ENCODE measurements at places on chromosomes 12 and 14. TPM values are rescaled to one million over a fixed set of nuclear protein-coding genes. Genes with fewer than 3 reads are reported as not detected.

The RASSF8 gene
- 98.0 TPM for total RNA-seq

The FOXN4 gene
- not detected for total RNA-seq

The KRT71 gene
- total RNA-seq = not detected

The TMEM117 gene
- total RNA-seq = 4.8 TPM

The AKAP3 gene
- 0.85 TPM for total RNA-seq

The ASCL1 gene
- total RNA-seq = not detected

DNA sequence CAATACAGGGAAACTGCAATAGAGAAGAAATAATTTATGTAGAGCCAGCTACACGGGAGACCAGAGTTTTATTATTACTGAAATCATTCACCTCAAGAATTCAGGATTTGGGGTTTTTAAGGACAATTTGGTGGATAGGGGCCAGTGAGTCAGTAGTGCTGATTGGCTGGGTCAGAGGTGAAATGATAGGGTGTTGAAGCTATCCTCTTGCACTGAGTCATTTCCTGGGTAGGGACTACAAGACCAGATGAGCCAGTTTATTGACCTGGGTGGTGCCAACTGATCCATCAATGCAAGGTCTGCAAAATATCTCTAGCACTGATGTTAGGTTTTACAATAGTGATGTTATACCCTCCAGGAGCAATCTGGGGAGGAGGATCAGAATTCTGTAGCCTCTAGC lies 486.3 kb downstream of the LRIG3 start:
- no peak for DNase-seq

DNA sequence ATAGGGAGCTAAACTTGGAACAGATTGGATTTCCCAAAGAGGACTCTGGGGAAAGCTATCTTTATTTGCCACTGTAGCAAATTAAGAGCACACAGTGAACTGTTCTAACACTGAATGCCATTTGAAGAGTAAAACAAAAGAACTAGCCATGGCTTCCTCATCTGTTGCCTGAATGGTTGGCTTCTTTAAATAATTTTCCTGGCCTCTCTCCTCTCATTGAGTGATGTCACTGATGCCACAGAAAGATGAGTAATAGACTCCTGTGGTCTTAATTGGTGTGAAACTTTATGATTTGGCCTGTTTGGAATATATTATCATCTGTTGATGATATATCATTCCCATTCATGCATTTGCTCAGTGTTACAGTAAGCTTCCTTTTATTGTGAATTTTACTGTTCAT lies 42.5 kb downstream of the WDR20 start:
- DNase-seq = peak; percentile 60

DNA sequence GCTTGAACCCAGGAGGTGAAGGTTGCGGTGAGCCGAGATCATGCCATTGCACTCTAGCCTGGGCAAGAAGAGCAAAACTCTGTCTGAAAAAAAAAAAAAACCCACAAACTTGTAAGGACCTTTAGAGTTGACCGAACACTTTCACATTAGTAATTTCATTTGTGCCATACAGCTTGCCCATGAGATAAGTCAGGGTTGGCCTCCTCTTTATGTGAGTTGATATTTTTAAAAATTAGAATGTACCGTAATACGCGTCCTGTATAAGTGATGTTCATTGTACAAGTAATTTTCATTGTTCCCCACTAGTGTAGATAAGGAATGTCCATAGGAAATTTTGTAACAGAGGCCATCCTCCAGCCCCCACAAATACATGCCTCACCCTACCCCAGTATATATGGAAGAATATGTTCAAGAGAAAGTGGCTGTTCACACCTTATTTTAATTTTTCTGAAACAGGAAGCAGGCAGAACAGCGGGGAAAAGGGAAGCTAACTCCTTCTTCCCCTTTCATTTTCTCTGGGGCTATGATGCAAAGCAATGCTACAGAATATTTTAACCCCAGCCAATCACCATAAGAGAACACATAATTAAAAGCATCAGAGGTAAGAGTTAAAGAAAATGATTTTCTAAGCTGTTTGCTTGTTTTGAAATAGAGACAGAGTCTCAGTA lies 31.9 kb upstream of the HIF1A start:
- no peak for DNase-seq

- no peak for DNase-seq
Measured at GRCh38 chr14:54590481-54590880, 23.6 kb downstream of the SAMD4A start.

GRCh38 chr12:27462851-27463250 lies 16.3 kb downstream of the SMCO2 start:
- DNase-seq = peak; percentile 6

- DNase-seq = no peak
Measured at GRCh38 chr14:103118663-103119404, 4.4 kb upstream of the TNFAIP2 start.

GRCh38 chr12:14278294-14278953 lies 87.1 kb upstream of the ATF7IP start:
- DNase-seq = no peak

- DNase-seq = peak; percentile 72
Measured at GRCh38 chr14:53613404-53614253, 343.0 kb downstream of the BMP4 start.

GRCh38 chr12:130706311-130706710 lies 9.8 kb downstream of the RIMBP2 start:
- no peak for DNase-seq

DNA sequence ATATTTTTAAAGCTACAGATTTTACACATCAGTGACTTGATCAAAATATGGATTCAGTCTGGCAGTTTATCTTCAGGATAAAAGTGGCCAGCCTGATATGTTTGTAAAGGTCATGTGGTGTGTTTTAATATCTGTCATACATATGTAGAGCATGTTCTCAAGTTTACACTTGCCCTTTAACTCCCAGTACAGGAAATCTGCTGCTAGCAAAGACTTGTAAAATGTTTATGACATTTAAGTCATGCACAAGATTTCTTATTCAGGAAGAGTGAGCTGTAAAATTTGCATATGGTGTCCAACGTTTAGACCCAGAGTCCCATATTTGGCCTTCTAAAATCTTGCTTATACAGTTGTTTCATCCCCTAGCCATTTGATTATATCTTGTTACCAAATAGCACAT lies 197.5 kb upstream of the FLRT2 start:
- no peak for DNase-seq

GRCh38 chr14:41785696-41786095 lies 179.0 kb downstream of the LRFN5 start:
- DNase-seq = no peak

- DNase-seq = peak; percentile 46
Measured at GRCh38 chr12:132554845-132555630, 55.3 kb downstream of the LRCOL1 start.

GRCh38 chr12:76144245-76144549 lies 59.7 kb upstream of the NAP1L1 start:
- peak; percentile 78 for DNase-seq
